ENCODE measurements at places on chromosomes 5 and 9.

- no peak for DNase-seq
These were observed 256.2 kb downstream of the ARHGAP26 start for GRCh38 chr5:143026380-143026779.

DNA sequence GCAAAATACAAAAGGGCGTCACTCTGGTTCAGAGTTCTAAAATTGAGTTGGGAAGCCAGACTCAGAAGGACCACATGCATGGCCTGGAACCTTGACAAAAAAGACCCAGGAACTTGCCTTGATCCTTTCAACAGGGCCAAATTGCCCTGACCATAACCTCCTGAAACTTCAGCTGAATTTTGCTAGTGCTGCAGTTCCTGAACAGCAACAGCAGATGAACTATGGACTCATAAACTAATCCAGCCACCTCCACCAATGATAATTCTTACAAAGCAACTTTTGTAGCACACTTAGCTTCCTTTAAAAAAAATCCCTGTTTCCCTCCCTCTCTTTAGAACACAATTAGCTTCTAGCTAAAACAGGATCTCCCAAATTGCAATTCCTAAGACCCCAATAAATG, 155.9 kb downstream of the MAT2B start:
- no peak for DNase-seq

DNA sequence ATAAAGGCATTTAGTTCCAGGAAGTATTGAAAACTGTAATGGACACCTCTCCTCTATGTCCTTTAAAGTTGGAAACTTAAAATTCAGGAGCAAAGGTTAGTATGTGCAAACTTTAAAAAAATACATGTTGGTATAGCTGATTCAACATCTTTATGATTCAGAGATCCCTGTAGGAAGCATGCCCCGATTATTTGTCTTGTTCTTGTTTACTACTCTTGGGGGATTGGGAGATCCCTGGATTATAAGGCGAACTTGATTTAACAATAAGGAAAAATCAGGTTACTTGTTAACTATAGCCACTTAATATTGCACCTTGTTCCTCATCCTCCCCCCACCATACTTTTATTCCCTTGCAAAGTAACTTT, 1.7 kb downstream of the F2RL1 start:
- no peak for DNase-seq

DNA sequence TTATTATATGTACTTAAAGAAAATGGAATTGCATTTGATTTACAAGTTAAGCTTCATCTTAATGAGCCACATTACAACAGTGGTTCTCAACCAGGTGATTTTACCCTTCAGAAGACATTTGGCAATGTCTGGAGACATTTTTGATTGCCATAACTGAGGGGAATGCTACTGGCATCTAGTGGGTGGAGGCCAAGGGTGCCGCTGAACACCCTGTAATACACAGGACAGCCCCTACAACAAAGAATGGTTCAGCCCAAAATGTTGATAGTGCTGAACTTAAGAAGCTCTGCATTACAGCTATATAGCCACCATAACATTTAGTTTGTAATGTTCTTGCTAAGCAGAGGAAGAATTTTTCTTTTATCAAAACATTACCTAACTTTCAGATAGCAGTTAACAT, 103.1 kb downstream of the PAM start:
- DNase-seq, result no peak

GRCh38 chr5:93584596-93585040, 1.6 kb downstream of the NR2F1 start:
- no peak for DNase-seq

DNA sequence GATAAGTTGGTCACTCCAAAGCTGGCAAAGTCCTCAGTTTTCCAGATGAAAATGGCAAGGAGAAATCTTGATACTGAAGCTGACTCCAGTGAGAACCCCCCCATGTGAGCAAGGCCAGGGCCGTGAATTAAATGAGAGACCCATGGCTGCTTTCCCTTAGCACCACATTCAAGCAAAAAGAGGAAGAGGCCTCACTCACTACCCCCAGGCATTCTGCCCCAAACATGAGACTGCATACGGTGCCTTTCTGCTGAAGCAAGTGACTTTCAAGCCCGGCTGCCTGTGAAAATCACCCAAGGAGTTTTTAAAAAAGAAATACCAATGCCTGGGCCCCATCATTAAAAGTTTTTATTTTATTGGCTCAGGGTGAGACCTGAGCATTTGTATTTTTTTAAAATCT, 66.9 kb downstream of the TMEM252 start:
- DNase-seq, result no peak

GRCh38 chr5:173033923-173034322, 22.2 kb upstream of the CREBRF start:
- DNase-seq, result peak; percentile 29

- no peak for DNase-seq
These were observed 22.4 kb downstream of the TNFAIP8 start for GRCh38 chr5:119378075-119378700.

GRCh38 chr5:139063664-139064054, 134.5 kb downstream of the SIL1 start:
- DNase-seq, result no peak

DNA sequence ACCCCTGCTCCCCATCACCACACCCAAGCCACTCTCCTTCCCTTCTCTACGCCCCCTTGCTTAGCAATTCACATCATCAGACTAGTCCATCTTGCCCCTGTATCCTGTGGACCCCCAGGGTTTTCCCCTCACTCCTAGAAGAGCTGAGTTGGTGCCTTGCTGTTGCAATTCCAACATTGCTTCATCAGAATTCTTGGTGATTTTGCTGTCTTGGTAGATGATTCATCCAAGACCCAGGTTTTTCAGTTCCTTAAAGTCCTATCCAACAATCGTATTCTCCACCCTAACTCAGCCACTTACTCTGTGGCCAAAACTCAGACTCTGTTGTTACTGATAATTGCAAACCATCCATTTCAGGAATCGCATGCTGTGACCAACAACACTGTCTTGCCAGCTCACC, 21.4 kb upstream of the CCNJL start:
- DNase-seq, result peak; percentile 90

- DNase-seq, result no peak
These were observed 69.9 kb downstream of the JAKMIP2 start for GRCh38 chr5:147712598-147712997.

- no peak for DNase-seq
These were observed 20.9 kb upstream of the NEUROG1 start for GRCh38 chr5:135556620-135557019.
